ENCODE measurements at places on chromosomes 3 and 15.

GRCh38 chr15:40776537-40777141 lies 6.9 kb downstream of the C15orf62 start:
- DNase-seq: peak; percentile 43

DNA sequence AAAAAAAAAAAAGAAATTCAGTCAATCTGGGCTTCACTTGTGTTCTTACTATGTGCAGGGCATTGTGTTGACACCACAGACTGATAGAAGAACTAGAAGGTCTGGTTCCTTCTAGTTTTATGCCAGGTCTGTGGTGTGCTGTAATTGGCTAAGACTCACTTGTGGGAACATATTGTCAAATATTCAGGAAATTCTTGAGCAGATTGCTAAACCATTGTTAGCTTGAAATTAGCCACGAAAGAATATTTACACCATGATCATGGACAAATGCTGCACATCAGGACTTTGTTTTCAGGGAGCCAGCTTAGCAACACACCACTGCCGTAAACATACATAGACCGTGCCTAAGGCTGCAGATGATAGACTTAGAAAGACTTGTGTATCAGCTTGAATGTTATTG lies 74.6 kb downstream of the GTPBP8 start:
- DNase-seq: peak; percentile 24

- peak; percentile 55 for DNase-seq
Observed at GRCh38 chr3:177336873-177337450, 139.7 kb upstream of the TBL1XR1 start.

DNA sequence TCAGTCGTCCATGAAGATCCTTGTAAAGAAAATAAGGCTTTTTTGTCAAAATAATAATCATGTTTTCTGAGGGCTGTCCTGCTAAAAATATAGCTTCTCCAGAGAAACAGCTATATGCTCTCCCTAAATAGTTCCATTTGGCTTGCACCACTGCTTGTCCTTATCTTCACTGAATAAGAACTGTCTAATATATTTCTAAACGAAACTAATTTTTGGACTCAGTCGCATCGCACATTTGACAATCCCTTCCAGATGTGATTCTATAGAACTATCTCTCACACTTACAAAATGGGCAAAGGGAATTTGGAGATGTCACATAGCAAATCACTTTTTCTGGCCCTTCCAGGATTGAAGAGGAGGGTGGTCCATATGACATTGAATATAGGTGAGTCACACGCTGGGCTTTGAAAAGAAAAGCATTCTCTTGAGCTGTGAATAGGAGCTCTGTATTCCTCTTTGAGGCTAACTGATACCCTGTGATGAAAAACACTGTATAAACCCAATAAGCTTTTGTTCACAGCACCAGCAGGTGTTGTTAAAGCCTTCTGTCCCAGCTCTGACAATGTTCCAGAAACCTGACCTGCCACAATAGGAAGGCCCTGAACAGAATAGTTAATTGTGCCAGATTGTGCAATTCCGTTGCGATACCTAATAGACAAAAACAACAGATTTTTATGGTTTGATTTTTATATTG lies 1144.2 kb downstream of the ROBO2 start:
- DNase-seq: no peak

GRCh38 chr3:71060536-71060935 lies 523.0 kb downstream of the FOXP1 start:
- DNase-seq: no peak

GRCh38 chr3:134807189-134807588 lies 12.1 kb downstream of the EPHB1 start:
- no peak for DNase-seq

GRCh38 chr3:70952033-70952747 lies 631.3 kb downstream of the FOXP1 start:
- DNase-seq: no peak

- DNase-seq: peak; percentile 73
Observed at GRCh38 chr3:38458796-38459498, 5.3 kb downstream of the ACVR2B start.

GRCh38 chr15:71295603-71296314 lies 180.5 kb downstream of the THSD4 start:
- DNase-seq: peak; percentile 71

DNA sequence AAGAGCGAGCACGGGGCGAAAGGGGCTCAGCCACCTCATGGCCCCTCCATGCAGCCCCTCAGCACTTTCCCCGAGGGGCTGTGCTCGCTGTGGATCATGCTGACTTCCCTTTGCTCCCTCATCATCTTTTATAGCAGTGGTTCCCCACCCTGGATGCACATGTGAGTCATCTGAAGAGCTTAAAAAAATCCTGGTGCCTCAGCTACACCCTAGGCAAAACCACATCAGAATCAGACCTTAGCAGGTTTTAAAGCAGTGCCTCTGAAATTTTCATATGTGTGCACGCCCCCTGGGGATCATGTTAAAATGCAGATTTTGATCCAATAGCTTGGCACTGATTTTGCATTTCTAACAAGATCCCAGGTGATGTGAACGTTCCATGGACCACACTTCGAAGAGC lies 50.9 kb downstream of the FEM1B start:
- no peak for DNase-seq

DNA sequence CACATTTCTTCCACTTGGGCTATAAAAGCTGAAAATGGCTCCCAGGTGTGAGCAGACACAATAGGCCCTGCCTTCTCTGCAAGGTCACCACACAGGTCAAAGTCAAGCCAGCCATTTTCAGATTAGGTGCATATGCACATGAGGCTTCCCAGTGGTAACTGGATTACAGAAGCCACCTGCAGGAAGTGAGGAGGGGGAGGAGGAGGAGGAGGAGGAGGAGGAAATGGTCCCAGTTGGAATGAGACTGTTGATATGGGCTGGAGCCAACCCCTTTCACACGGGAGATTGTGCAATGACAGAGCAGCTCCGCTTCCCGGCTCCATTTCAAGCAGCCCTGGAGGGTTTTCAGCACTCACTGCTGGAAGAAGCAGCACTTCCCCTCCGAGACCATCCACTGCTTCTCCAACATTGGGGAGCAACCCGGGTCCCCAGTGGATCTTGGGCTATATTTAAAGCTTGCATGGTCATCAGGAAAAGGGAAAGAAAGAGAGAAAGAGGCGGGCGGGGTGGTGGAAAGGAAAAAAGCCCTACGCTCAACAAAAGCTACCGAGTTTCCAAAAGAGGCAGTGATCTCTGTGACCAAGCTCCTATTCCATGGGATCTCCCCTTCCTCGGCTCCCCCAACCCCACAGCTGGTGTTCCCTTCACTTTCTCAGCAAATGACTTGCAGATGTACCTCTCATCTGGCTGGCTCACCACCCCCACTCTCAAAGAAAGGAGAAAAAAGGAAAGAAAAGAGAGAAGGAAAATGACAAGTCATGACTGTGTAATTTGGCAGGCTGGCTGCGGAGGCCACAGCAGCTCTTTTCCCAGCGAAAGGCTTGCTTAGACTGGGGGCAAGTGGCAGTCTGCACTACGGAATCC lies 58.3 kb downstream of the LRIG1 start:
- DNase-seq: peak; percentile 68

GRCh38 chr3:179819379-179819778 lies 166.5 kb downstream of the USP13 start:
- DNase-seq: no peak
